ENCODE measurements at places on chromosomes 13 and 19. TPM values are rescaled to one million over a fixed set of nuclear protein-coding genes. Genes with fewer than 3 reads are reported as not detected.

RGCC gene
- 93.3 TPM for total RNA-seq

CEACAM8 gene
- not detected for total RNA-seq

TRMT1 gene
- total RNA-seq: 52.3 TPM

KLK5 gene
- not detected for total RNA-seq

KIR2DL4 gene
- total RNA-seq: not detected

ZNF724 gene
- total RNA-seq: 0.27 TPM

CLC gene
- total RNA-seq: not detected

RSPH6A gene
- total RNA-seq: not detected

PALM gene
- total RNA-seq: 14.4 TPM

FNDC3A gene
- total RNA-seq: 48.2 TPM

APBA3 gene
- total RNA-seq: 26.8 TPM

CPB2 gene
- not detected for total RNA-seq

AMER2 gene
- not detected for total RNA-seq

MAST1 gene
- total RNA-seq: not detected

MCEMP1 gene
- total RNA-seq: 0.92 TPM

ZNF433 gene
- total RNA-seq: 6.6 TPM

RFPL4AL1 gene
- total RNA-seq: not detected

ZIC5 gene
- not detected for total RNA-seq

LRRC63 gene
- total RNA-seq: not detected

NLRP4 gene
- not detected for total RNA-seq

TEX29 gene
- not detected for total RNA-seq

ZNF211 gene
- total RNA-seq: 12.5 TPM

TMEM145 gene
- not detected for total RNA-seq

ZNF284 gene
- 2.1 TPM for total RNA-seq

CYP2A6 gene
- total RNA-seq: not detected

PODNL1 gene
- total RNA-seq: 9.9 TPM

TUBA3C gene
- total RNA-seq: not detected

KANK3 gene
- 13.0 TPM for total RNA-seq

LILRA5 gene
- total RNA-seq: 9.6 TPM

ZNF626 gene
- 22.9 TPM for total RNA-seq

NBEA gene
- total RNA-seq: 10.2 TPM

TJP3 gene
- 0.41 TPM for total RNA-seq

FAM83E gene
- total RNA-seq: 2.0 TPM

SPHK2 gene
- total RNA-seq: 49.0 TPM

DPY19L3 gene
- total RNA-seq: 32.9 TPM

IL27RA gene
- total RNA-seq: 1.1 TPM

B3GNT3 gene
- not detected for total RNA-seq

SGCG gene
- total RNA-seq: 2.0 TPM

NTN5 gene
- 0.54 TPM for total RNA-seq

OR4F17 gene
- total RNA-seq: not detected

SPACA4 gene
- total RNA-seq: not detected

SELENOV gene
- not detected for total RNA-seq

MEF2B gene
- total RNA-seq: 1.5 TPM

SIGLEC14 gene
- 12.6 TPM for total RNA-seq

ANGPTL8 gene
- total RNA-seq: not detected

DZIP1 gene
- 26.0 TPM for total RNA-seq

ZNF682 gene
- total RNA-seq: 2.3 TPM

Measured in thoracic aorta (tissue), 2 donors.